Activated naive CD8-positive, alpha-beta T cell treated with anti-CD3 and anti-CD28 coated beads, Interleukin-2, amount 50 U/mL, for 24 hours (primary cell): ENCODE measurements at places on chromosomes 3 and 15.

GRCh38 chr15:60635507-60636352 lies 156.8 kb upstream of the ICE2 start:
- DNase-seq, result no peak

GRCh38 chr3:102391491-102391890 lies 43.3 kb upstream of the ZPLD1 start:
- DNase-seq, result no peak

GRCh38 chr3:32975891-32976595 lies 24.6 kb downstream of the CCR4 start:
- no peak for DNase-seq

GRCh38 chr15:89309993-89310392 lies 24.6 kb downstream of the POLG start:
- DNase-seq, result no peak

GRCh38 chr3:196159952-196160804 lies 51.0 kb downstream of the ZDHHC19 start:
- peak; percentile 52 for DNase-seq
